ENCODE measurements at places on chromosomes 3 and 15.

DNA sequence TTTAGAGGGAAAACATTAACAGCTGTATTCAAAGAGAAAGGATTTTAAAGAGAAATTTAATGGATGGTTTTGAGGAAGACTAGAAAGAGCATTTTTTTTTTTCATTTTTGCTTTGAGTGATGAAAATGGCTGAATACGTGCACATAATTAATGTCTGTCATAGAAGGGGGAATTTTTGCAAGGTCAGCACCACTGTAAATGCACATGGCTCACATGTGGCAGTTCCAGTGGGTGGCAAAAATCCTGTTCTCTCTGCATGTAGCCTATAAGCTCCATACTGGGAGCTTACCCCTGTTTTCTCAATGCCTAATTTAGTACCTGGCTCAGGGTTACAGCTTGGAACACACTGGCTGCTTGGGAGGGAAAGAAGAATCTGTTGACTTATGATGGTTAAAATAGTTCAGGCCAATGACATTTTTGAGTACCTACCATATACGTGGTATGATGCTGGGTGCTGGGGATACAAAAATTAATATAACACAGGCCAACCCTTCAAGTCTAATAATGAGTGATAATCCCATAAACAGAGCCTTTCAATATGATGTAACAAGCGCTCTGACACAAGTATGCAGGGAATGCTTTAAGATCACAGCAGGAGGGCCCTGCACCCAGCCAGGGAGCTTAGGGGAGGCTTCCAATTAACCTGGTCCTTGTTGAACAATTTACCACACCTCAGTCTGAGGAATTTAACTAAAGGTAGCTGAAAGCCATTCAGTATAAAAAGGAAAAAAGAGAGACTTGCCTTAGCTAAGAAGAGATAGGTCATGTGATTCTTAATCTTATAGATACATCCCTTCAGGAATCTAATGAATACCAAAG, 33.0 kb downstream of the HSPBAP1 start:
- DNase-seq: no peak

GRCh38 chr15:62138124-62138523, 27.0 kb downstream of the C2CD4B start:
- no peak for DNase-seq

- no peak for DNase-seq
These were observed 135.2 kb downstream of the TP63 start for GRCh38 chr3:189766416-189766815.

DNA sequence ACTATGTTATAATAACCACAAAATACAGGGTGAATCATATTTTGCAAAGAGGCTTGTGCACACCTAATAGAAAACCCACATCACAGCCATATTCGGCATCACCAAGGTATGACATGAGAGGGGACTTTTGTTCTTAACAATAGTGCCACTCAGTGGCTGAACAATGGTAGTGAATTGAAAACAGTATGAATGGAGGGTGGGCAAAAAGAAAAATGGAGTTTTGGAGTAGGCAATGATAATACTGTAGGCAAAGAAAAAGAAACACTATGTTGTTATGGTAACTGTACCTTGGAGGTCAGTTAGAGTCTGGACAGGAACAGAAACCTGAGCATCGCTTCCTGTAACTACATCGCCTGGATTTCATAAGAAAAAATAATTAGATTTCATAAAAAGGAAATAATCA, 348.6 kb downstream of the PLCL2 start:
- DNase-seq: peak; percentile 89

GRCh38 chr15:37395100-37395468, 294.7 kb upstream of the MEIS2 start:
- DNase-seq: no peak

GRCh38 chr15:25797511-25797935, 65.6 kb downstream of the ATP10A start:
- DNase-seq: no peak

DNA sequence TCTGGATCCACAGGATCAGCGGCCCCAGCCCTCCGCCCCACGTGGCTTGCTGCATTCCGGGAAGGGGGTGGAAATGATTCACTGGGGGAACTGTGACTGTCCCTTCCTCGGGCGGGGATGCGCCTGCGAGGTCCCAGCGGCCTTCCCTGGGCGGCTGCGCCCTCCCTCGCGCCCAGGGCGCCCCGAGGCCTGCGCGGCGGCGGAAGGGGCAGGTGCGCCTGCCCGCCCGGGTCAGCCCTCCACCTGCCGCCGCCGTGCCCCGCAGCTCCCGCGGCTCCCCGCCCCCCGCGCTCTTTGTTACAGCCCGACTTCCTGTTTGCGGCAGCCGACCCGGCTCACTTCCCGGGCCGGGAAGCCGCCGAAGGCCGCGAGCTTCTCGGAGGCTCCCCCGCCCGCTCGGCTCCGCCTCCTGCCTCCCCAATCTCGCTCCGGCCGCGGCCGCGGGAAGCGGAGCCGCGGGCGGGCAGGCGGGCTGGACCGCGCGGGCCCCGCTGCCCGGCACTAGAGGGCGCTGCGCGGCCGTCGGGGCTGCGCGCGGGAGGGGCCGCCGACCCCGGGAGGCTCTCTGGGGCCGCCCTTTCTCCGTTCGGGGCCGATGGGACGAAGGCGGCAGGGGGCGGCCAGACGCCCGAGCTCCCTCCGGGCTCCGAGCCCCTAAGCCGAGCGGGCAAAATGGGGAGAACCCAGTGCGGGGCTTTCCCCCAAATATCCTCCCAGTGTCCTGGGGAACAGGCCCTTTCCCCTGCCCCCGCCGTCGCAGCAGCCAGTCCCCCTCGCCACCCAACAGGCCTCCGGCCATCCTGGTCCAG, 11.5 kb upstream of the CHAC1 start:
- peak; percentile 80 for DNase-seq

- DNase-seq: peak; percentile 46
These were observed at the start of gene PLA2G4B for GRCh38 chr15:41838400-41838897. Gene PLA2G4B, plus strand, starts transcription at chr15:41838847. Its CDS starts 67 bp downstream, at chr15:41838914.

GRCh38 chr3:122004107-122004506, 17.9 kb downstream of the ILDR1 start:
- DNase-seq: no peak
